ENCODE measurements at places on chromosomes 3 and 15.
A peak's percentile ranks its signal among the peaks of the same experiment; 100 is the strongest.

- DNase-seq = no peak
Observed at GRCh38 chr3:28347374-28348264, 902 bp upstream of the ZCWPW2 start.

GRCh38 chr3:151165226-151165625 lies 37.8 kb downstream of the GPR171 start:
- DNase-seq = no peak

DNA sequence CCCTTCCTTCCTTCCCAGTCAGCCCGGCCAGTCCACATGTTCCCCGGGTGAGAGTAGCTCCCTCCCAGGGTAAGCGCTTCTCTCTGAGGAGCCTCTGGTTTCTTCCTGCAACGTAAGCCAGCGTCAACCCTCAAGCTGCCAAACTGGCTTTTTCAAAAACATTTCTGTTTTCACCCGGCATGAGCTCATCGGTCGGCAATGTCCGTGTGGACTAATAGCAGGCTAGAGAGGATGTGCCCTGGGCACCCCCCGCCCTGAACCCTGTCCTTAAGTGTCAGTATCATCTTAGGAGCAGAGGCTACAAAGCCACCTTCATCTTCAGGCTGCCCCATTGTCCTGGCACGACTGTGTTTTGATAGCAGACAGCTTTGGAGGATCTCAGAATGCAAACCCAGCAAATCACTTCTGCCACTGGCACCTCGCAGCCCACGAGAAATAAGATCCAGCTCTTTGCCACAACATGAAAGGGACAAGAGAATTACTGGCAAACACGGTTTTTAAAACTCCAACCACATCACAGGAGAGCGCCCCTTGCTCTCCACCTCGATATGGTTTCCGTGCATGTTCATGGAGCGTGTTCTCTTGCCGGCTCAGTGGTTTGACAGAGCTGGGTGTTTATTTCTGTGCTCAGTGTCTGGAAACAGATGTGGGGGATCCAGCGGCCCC lies 9.9 kb downstream of the ALDH1A3 start:
- no peak for DNase-seq

DNA sequence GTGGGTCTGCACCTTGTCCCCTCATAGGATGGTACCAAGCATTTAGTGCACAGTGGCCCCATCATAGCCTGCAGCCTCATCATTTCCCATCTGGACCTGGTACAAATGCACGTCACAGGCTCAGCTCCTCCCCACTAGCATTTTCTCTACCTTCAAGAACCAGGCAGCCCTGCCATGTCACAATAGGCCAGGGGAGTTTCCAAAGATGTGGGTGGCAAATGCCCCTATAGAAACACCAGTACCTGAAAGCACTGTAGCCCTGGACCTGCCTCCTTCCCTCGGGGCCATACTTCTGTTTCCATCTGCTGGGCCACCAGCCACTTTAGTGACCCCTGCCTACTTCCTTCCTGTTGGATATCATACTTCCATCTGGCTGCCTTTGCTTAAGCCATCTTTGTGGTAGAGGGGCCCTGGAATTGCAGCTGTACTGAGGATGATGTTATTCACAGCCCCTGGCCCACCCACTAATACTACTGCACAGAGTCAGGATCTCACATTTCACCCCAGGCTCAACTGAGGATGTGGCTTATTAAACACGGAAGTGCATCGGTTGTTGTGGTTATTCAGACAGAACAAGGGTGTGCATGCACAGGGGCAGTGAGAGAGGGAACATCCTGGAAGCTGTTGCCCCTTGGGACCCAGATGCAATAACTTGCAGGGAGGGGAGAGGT lies 3.8 kb downstream of the TCTA start:
- peak; percentile 81 for DNase-seq

DNA sequence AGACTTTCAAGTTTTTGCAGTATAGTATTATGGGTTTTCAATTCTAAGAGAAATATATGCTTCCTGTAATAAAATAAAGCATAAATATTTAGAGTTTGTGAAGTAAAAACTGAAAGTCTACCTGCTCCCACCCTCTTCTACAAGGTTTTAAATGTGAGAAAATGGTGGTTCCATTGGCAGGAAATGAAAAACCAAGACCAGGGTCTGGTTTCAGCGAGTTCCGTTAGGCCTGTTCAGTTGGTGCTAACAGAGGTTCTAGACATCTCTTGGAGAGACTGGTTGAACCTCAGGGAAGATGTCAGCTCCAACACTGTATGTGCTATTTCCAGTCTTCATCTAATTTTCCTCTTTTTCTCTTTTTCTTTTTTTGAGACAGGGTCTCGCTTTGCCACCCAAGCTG lies 11.8 kb upstream of the MYO1E start:
- no peak for DNase-seq

- no peak for DNase-seq
Observed at GRCh38 chr3:38386992-38387750, 40.6 kb downstream of the XYLB start.

DNA sequence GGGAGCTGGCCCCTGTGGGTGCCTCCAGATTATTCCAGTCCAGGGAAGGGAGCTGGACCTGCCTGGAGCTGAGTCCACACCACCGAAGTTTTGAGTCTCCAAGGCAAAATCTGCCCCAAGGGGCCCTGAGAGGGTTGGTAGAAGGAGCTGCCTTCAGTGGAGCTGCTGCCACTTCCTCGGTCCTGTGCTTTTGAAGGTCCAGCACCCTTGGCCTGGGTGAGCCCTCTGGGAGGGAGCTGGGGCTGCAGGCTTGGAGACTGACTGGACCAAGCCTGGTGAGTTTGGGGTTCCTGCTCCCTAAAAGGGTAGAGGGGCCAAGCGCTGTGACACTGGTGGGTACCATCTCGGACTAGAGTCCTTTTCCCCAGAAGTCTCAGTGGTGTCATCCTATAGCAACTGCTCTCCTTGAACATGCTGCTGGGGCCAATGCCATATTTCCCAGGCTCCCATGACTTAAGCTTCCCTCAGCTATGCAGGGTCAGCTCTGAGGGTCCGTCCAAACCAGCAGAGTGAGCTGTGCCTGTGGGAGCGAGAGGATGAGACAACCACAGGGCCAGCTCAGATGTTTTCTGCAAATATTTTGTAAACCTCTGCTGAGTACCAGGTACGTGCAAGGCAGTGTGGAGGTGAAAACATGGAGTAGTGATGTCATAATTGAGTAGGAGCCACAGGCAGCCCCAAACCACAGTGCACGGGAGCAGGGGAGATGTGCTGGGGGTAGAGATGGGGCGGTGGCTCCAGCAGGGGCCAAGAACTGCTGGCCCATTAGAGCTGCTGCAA lies 96.0 kb downstream of the ABHD5 start:
- no peak for DNase-seq

GRCh38 chr15:80426316-80426715 lies 22.1 kb downstream of the ARNT2 start:
- no peak for DNase-seq

DNA sequence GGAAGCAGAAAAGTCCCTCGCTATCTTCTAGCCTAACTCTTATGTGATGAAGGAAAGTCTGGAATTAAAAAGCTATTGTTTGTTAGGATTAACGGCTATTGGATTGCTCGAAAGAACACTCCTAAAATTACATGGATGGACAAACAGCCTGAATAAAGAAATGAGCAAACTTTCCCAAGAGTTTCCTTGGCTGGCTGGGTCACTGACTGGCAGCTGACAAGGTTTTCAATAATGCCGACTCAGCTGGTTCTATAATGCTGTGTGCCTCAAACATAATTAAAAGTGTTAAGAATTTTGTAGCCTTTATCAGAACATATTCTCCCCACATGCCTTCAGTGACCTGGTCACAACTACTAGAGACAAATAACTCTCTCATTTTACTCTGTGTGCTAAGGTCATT lies 142.9 kb upstream of the ADAMTS9 start:
- DNase-seq = no peak

GRCh38 chr3:153215966-153216365 lies 53.9 kb downstream of the RAP2B start:
- no peak for DNase-seq
